ENCODE measurements at places on chromosomes 1 and 21.

- DNase-seq, result no peak
These were observed 178.7 kb downstream of the DNM3 start for GRCh38 chr1:172019976-172020375.

GRCh38 chr1:87084244-87084836 lies 169.9 kb downstream of the HS2ST1 start:
- DNase-seq, result no peak

- no peak for DNase-seq
These were observed 62.5 kb downstream of the ADAMTS1 start for GRCh38 chr21:26782747-26783146.

DNA sequence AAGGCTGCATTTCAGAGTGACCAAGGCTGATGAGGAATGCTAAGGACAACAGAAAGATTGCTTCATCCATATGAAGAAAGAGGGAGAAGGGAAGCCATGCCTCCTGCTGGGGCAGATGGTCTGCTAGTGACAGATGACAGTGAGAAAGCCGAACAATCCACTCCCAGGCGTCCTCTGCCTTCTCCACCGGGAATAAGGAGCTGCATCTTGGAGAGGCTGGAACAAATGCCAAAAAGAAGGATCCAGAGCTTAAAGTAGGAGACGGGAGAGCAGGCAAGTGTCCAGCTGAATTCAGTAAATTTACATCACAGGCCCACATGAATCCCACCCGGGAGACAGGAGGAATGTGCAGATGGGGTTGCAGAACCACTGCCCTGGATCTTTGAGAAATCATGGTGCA lies 33.4 kb downstream of the DDX20 start:
- DNase-seq, result no peak

DNA sequence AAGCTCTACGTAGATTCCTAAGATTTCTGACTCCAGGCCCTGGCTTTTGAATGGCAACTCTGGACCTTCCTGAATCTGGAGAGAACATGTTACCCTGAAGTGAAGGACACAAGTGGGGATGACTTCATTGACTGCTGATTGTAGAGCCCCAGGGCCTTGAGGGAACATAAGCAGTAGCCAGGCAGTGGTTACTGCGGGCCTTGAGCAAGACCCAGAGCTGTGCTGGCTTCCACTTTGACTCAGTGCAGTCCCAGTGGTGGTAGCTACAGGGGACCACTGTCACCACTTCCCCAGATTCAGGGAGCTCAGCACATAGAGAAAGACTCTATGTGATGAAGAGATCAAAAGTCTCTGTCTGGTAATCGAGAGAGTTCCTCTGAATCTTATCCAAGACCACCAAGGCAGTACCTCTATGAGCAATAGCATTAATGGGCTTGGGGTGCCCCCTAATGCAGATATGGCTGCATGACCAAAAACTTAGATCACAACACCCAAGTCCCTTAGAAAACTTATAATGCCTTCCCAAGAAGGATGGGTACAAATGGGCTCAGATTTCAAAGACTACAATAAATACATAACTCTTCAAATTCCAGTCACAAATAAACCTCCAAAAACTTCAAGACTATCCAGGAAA lies 1278.3 kb downstream of the AMY1C start:
- no peak for DNase-seq

DNA sequence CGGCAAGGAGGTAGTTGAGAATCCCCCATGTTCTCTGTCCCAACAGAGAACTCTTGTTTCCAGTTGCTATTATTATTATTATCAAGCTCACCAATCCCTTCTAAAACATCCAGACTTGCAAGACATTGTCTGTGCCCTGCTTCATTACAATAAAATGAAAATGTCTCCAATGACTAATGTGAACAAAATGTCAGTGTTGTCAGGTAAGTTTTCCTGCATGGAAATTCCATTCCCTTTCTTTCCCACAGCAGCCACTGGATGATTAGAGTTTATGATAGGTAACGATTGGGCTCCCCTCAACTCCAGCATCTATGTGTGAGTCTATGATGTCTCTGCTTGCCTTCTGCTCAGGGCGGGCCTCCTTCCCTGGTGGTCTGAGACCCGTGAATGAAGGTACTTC lies 8.9 kb upstream of the DYRK1A start:
- DNase-seq, result no peak

GRCh38 chr1:84223751-84224432 lies 77.6 kb upstream of the SAMD13 start:
- DNase-seq, result no peak

DNA sequence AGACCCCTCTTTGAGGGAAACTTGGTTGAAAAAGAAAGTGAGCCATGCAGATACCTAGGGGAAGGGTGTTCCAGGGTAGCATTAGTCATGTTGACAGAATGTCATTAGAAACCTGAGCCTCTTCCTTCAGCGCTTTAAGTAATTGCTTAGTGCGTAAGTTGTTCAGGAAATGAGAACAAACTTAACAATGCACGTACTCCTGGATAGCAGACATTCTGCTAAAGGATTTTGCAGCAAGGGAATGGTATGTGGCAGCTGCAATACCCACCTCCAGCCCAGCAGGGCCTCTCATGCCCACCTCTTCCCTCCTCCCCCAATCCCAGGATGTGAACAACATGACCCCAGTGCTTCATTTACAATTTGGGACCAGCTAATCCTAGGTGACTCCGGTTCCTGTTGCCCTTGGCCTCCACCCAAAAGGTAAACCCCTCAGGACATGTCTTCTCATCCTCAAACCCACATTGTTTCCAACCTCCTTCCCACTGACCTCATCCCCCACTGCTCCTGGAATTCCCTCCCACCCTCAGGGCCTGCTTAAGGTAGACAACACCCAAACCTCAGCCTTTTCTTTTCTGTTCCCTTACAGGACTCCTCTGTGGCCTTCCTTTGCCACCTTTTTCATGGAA lies 98.0 kb upstream of the BCAR3 start:
- DNase-seq, result no peak

DNA sequence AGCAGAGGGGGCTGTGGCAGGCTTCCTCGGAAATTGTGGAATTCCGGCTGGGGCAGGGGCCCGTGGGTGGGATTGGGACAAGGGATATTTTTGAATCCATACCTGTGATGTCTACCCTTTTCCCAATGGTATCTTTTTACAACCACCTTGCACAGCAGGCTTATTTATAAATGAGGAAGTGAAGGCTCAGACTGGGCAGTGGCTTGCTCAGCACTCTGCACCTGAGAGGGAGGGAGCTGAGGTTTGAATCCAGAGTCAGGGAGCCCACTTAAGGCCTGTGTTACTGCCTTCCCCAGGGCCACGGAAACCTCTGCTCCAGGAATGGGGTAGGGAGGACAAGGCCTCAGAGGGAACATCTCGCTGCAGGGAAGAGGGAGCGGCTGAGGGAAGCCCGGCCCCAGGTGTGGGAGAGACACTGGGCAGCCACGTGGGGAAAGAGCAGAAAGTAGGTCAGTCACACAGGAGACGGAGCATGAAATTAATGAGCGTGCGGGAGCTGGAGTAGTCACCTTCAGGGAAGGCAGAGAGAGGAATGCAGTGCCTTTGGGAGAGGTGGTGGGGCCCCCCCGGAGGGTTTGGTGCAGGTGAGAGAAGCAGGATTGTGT lies 35.4 kb upstream of the SCMH1 start:
- DNase-seq, result no peak

DNA sequence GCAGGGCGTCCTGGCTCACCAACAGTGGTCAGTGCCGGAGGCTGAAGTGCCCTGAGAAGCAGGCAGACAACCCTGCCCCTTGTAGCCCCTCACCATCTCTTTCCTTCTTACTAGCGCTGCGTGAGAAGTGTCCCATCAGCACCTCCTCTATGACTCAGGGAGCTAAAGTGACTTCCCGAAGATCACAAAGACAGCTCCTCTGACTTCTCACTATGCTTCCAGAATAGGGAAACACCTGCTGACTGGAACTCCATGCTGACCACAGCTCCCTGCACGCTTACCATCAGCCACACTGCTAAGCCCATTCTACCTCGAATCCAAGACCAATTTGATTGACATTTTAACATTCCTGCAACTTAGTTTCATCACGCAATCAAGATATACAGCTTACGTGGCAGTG lies 92.8 kb downstream of the JAK1 start:
- DNase-seq, result no peak

GRCh38 chr1:205716371-205717132 lies 33.4 kb downstream of the NUCKS1 start:
- DNase-seq, result no peak

- no peak for DNase-seq
These were observed 177.8 kb downstream of the PSMG1 start for GRCh38 chr21:39005502-39005787.

Data from CD4-positive, alpha-beta T cell treated with Interleukin-1 beta for 1 hour (primary cell).